ENCODE measurements at places on chromosomes 5 and 9.

- DNase-seq, result no peak
Observed at GRCh38 chr9:89305868-89306267, 5.1 kb upstream of the CKS2 start.

DNA sequence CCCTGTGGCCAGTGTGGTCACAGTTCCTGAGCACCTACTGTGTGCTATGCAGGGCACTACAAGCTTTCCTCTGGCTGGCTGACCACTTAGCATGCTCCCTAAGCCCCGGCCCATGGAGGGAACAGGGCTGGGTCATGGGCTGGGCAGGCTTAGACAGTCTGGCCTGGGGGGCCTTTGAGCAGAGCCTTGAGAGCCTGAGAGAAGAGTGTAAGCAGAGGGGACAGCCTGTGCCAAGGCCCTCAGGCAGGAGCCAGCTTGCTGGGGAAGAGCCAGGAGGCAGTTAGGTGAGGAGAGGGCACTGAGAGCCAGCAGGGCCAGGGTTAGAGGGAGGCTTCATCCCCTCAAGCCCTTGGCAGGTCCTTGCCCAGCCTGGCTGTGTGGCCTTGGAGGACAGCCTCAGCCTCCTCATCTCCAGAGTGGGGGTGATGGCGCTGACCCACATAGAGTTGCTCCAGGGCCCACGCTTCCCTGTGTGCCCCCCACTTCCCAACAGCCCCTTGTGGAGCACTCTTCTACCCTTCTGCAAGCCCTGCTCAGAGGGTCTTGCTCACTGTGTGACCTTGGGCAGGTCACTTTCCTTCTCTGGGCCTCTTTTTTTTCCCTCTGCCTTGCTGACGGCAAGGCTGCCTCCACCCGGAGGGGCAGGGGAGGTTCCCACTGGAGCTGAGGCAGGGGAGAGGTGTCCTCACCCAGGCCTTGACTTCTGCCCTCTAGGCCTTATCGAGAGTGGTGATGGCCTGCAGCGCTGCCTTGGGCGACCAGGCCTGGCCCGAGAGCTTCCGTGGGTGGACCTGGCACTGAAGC, 107.1 kb downstream of the PHF2 start:
- DNase-seq, result no peak

GRCh38 chr9:137305060-137305797, 3.2 kb upstream of the NRARP start:
- DNase-seq, result no peak

DNA sequence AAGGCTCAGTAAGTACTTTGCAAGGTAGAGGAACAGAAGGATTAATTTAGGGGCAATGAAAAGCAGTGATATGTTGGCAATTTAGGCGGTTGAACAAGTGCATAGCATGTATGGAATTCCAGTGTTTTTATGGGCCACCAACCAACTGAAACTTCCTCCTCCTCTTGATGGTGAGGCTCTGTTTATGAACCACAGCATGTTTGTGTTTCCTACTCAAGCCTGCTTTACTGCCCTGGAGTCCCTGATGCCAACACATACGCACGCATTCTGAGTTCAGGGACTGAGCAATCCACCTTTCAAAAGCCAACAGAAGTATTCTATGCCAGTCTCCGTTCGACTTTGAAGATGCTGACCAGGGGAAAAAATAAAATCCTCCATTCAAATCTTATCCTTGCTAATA, 417.5 kb downstream of the EFNA5 start:
- no peak for DNase-seq

DNA sequence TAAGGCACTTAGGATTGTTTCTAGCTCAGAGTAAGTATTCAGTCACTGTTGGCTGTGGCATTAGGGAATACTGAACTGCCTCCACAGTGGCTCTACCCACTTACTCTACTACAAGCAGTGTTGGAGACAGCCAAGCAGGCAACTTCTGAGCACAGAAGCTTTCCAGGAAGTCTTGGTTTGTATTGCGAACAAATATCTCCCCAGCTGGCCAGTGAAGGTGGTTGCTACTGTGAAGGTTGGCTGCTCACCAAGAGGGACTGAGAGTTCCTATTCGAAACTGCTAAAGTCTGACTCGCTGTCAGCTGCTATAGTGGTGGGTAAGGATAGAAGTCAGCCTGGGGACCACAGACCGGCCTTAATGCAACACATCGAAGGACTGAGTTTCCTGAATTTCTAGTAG, 319.1 kb downstream of the KIF4B start:
- DNase-seq, result no peak

GRCh38 chr5:157479612-157480510, 19.8 kb downstream of the NIPAL4 start:
- DNase-seq, result no peak

DNA sequence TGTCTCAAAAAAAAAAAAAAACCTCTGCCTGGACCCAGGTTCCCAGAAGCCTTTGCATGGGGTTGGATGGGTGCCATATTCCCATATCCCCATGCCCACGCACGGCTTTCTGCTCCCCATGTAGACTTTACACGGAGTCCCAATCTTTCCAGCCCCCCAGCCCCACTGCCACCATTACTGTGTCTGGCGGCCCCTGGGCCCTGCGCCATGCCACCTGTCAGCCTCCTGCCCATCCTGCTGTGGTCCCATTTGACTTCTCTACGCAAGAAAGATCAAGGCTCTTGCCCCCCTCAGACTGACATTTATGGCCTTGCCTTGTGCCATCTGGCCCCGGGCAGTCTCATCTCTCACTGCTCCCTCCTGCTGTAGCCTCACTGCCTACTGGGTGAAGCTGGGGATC, 6.5 kb upstream of the AK1 start:
- DNase-seq, result no peak

DNA sequence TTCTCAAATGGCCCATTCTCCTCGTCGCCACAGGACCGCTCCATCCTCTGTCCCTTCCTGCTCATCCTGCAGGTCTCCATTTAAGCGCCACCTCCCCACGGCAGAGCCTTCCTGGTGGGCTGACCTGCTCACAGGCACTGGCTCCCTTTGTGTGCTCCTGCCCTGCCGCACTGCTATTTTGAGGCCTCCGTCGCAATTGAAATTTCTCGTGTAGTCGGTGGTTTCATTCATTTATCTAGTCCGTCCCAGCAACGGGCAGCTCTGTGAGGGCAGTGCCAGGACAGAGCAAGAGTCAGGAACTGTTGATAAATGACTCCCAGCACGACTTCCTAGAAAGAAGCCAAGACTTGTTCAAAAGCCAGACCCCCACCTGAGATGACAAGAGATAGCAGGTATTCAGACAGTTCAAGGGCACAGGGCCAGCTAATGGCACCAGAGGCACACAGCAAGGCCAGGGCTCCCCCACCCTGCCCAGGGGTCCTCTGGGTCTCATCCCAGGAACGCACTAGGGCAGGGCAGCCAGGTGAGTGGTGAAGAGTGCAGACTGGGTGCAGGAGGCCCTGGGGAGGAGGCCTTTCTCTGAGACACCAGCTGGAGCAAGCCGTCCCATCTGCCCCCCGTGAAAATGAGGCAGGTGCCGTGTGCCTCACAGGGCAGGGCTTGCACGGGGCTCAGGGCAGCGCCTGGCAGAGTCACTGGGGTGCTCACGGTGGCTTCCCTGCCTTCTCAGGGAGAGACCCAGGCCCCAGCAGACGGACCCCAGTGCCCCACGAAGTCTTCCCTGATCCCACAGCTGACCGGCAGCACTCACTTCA, 36.9 kb downstream of the FAM78A start:
- no peak for DNase-seq

DNA sequence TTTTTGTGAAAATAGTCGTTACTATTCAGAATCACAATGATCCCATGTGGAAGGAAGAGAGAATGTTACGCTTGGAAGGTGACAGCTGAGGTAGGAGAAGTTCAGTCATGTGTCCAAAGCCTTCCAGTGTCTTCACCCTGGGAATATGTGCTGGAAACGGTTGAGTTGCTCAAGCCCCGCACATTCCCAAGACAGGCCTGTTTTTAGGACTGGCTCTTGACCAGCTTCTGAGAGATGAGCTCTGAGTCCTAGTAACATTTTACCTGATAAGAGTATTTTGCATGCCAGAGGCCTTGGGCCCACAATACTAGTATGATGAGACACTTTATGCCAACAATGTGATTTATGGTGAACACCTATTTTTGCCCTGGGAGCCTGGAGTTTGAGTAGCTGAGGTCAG, 101.7 kb downstream of the LMNB1 start:
- DNase-seq, result no peak

DNA sequence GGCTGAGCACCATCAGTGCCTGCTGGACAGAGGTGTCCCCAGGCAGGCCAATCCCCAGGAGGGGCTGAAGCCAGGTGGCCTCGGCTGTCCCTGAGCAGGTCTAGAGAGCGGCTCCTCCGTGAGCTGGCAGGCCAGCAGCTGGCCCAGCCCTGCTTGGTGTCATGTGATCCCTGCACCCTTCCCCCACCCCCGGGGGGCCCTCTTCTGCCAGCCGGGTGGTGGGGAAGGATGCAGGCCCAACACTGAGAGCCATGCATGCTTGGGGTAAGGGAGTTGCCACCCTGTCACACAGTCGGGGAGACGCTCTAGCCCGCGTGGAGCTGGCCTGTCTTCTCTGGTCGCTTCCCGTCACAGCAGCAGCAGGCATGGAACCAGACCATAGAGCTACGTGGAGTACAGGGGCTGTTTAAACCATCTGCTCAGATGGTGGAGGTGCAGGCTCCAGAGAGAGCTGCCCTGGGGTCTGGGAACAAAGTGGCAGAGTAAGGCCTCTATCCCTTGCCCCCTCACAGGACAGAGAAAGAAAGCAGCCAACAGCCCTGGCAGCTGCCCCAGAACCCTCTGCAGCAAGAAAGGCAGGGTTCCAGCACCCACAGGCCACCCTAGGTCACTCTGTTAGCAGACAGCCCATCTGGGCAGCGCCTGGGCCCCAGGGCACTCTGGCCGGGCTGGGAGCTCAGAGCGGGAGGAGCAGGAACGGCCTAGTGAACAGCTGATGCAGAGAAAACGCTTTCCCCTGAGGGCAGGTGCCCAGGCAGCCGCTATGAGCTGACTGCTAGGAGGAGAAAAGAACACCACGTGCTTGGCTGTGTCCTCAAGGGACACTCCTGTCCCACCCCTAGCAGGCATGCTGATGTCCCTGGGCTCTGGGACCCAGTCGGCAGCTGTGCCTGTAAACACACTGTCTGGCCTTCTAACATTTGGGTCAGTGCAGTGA, 6.8 kb downstream of the RALGDS start:
- no peak for DNase-seq

DNA sequence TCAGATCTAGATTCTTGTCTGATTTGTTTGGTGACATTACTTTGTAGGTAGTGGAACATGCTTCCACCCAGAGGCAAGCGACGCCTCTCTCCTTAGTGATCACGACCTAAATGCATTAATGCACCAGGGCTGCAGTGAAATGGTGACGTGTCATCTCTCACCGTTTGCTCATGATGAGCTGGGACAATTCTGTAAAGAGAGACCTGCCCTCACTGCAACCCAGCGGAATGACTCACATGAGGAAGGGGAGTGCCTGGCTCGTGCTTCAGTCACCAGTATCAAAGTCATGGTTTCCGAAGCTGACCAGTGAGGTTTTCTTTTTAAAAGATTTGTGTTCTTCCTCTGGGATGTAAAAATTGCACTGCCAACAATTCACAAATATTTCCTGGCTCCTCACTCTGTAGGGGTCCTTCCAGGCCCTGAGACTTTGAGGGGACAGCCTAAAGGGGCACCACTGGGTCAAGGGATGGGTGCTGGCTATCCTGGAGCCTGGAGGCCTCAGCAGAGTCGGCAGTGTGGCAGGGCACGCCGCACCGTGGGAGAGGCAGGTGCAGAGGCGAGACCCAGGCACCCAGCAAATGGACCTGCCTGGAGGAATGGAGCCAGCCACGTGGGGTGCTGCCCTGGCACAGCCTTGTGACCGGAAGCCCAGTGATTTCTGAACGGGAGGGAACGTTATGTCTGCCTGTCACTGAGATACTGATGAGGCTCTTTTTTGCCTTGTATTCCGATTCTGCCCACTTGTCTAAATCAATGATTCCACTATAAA, 17.3 kb downstream of the QSOX2 start:
- no peak for DNase-seq

DNA sequence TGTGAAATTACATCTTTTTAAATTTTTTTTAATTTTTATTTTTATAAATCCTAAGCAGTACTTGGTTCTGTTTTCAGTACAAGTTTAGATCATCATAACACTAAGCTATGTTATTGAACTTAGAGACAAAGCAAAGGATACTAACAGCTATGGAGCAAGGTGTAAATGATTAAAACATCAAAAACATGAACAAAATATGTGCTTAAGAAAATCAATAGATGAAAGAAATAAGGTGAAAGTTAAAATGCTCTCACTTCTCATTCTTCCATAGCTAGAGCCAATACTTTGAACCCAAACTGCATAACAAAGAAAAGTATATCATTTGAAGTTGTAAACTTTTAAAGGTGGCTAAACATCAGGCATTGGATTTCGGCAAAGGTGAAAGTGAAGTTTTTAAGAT, 292.3 kb upstream of the PUM3 start:
- no peak for DNase-seq

- DNase-seq, result no peak
Observed at GRCh38 chr5:51378448-51379330, 4.6 kb upstream of the ISL1 start.

GRCh38 chr5:133032852-133033742, 6.7 kb upstream of the ZCCHC10 start:
- DNase-seq, result no peak

Measured in SW 1271 (cell line).